ENCODE measurements at places on chromosomes 5 and 9.

GRCh38 chr5:53915120-53915519 is 354.7 kb downstream of the NDUFS4 start:
- DNase-seq: no peak

DNA sequence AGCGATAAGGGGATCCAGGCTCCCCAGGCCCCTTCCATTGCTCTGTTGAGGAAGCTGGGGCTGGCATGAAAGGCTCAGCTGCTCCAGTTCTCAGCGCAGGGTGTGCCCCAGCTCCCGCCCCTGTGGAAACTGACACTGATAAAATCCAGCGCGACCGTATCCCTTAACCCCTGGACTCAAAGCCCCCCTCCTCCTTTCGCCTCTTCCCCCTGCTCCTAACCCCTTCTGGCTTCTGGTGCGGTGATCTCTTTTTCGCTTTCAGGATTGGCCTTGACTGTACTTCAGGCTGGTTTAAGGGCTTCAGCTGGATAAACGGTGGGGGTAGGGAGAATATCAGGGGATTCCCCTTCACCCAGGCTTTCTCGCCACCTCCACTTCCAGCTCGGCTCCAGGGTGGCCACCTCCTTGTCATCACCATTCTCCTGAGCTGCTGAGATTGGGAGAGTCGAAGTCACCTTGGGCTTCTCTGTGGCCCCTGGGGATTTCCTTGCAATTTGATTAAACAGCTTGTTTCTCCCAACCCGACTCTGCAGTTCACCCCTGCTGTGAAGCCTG is 843 bp downstream of the BSPRY start:
- no peak for DNase-seq

DNA sequence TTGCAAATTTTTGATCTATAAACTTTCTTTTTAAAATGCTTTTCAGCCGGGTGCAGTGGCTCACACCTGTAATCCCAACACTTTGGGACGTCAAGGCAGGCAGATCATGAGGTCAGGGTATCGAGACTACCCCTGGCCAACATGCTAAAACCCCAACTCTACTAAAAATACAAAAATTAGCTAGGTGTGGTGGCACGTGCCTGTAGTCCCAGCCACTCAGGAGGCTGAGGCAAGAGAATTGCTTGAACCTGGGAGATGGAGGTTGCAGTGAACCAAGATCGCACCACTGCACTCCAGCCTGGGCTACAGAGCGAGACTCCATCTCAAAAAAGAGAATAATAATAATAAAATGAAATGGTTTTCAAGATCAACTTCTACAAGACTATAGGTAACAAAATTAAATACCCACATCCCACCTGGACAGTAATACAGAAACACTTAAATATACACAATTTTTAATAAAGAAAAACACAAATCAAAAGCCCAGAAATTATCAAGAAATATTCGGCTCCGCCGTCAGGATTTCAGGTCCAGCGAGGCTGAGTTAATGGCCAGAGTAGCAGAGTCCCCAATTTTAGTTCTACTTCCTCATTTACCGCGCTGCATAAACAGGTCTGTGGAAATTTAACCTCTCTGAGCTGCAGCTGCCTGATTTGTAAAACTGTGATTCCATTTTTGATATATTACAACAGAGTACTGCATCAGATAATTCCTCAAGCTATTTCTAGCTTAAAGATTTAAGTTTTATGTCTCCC is 4.0 kb downstream of the TUT7 start:
- no peak for DNase-seq

GRCh38 chr5:110726249-110727024 is at the start of gene TMEM232:
TSS of gene TMEM232 (minus strand) at chr5:110726671. CDS start at chr5:110667352, 59,319 bp downstream.
- peak; percentile 95 for DNase-seq

- DNase-seq: no peak
These were observed 5.4 kb upstream of the CCDC187 start for GRCh38 chr9:136309101-136309801.

DNA sequence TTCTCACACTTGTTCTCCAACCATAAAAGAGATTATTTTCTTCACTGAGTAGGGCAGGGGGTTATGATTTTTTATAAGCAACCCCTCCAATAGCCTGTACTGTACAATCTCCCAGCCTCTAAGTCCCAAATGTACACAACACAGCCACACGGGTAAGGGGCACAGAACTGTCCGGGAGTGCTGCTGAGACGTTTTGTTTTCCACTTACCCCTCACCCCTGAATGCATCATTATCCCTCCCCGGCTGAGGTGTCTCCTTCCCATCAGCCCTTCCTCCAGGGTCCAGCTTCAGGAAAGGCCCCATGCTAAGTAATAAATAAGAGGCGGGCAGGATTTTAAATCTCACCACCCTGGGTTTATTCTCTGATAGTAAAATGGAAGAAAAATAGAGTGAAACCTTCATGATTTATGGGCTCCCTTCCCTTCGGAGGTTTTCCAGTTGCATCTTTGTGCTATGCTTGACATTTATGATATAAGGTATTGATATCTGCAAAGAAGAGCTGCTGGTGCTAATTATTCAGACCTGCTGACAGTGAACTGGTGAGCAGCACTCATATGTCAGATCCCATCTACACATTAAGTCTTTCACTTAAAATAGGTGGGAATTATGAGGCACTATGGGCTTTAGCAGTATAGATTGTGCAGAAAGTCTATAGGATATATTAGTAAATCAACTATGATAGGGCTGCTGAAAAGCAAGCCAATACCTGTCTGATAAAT is 67.2 kb upstream of the MEGF10 start:
- DNase-seq: no peak

GRCh38 chr5:171495122-171495700 is 75.8 kb downstream of the FGF18 start:
- DNase-seq: no peak

GRCh38 chr5:54653956-54654614 is 136.5 kb downstream of the SNX18 start:
- DNase-seq: no peak

DNA sequence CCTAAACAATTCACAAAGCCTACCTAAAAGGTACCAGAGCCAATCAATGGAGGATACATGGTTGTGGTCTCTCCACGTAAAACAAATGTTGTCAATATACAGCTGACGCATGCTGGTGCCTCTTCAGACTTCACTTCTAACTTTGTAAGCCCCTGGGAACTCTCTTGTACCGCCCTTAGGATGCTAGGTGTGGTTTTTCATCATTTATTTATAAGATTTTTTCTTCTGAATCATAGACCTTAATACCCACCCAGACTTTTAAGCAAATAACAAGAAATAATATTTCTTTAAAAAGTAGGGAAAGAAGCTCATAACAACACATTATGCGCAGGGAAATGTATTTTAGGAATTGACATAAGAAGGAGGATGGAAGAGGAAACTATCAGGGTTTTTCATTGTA is 33.0 kb downstream of the SSBP2 start:
- DNase-seq: no peak

DNA sequence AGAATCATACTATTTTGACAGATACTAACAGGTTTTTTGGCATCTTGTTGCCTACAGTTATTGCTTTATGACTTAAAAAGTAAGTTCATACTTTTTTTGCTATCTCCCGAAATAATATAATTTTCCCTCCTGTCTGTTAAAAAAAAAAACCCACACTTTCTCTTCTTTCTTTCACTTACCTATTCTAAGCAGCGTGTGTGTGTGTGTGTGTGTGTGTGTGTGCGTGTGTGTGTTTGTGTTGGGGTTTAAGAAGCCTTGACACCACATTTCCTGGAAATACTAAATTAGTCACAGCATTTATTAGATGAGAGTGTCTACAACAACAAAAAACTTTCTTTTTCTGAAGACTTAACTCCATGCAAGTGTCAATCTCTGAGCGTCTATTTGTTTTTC is 12.4 kb downstream of the TNFAIP8 start:
- DNase-seq: no peak

DNA sequence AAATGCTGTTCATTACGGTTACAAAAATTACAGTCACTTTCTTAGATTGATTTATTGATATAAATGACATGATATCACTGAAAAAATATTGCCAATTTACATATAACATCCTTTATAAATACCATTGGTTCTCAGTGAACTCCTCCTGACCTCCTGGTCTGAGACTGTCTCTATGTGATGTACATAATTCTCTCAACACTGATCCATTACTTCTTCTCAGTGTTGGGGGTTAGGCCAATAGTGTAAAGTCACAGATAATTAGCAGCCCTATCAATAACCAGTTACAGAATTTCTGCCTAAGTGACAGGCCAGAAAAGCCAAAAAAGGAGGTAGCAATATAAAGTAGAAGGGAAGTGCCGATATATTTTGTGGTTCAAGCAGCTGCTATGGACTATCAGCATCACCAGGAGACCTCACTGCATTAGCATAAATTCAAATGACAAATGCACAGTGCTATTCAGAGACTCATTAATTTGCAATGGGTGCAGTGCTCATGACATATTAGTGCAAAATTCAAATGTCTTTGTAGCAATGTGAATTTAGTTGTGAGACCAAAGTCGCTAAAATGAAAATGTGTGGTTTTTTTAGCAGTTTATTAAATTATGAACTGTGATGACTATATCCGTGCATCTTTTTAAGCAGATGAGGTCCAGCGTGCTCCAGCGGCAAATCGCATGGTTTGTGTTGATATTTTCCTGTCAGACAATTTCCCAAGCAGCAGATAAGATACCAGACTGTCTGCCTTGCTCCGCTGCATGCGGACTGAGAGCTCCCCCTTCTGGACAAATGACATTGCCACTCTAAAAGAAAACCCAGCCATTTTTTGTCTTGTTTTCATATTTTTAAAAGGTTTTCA is 144.6 kb downstream of the CETN3 start:
- peak; percentile 69 for DNase-seq

DNA sequence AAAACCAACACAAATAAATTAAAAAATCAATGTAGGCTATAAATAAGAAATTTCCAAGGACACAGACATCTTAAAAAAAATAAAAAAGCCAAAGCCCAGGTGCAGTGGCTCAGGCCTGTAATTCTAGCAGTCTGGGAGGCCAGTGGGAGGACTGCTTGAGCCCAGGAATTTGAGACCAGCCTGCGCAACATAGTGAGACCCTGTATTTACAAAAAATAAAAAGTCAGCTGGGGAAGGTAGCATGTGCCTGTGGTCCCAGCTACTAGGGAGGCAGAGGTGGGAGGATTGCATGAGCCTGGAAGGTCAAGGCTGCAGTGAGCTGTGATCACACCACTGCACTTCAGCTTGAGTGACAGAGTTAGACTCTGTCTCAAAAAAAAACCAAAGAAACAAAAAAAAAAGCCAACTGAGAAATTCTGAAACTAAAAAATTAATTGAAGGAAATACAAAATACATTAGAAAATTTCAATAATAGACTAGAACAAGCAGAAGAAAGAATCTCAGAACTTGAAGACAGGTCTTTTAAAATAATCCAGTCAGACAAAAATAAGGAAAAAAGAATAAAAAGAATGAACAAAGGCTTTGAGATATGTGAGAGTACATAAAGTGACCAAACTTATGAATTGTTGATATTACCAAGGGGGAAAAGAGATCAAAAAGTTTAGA is 149.5 kb upstream of the PANK3 start:
- no peak for DNase-seq

DNA sequence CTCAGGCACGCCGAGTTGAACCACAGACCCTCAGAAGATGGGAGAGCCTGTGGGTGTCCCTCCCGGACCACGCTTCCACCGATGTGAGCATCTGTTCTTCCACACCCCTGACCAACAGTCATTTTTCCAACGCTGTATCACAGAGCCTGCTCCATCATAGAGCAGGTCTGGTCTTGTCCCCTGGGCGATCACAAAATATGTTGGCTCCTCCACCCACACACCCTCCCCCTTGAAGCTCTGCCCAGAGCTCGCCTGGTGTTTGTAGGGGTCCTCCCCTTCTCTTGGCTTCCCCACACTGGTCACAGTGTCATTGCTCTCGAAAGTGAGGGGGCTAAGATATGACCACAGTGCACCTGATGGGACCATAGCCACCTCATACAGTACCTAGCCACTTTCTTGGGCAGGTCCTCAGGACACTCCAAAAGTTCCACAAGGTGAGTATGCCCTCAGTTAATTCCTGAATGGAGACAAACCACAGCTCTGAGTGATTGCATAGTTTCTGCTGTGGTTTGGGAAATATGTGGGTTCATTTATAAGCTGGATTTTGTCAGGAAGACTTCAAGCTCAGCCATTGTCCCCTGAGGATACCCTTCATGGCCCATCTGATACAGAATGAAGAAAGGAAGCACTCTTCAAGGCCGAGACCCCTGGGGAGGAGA is 3.5 kb upstream of the ZNF618 start:
- no peak for DNase-seq

GRCh38 chr9:79796411-79796810 is 224.6 kb downstream of the TLE4 start:
- no peak for DNase-seq

DNA sequence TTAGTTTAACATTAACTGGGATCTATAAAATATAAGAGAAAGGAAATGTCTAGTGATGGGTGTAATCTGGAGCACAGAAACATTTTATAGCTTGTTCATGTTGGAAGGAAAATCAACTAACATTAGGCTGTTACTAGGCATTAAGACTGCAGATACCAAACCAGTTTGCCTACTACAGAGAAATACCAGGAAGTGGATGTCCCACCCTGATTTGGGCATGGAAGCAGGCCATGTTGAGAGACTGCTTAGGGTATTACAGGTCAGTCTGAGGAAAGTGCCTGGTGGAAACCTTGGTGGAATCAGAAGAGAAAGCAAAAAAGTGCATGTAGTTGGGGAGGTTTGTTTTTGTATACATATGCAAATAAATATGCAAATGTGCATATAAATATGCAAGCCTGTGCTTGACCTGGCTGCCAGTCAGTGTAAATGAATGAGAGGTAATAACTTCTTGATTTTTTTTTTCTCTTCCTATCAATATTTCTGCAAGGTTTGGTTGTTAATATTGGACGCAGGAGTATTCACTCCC is 9.6 kb upstream of the CCDC112 start:
- DNase-seq: no peak

- DNase-seq: no peak
These were observed 28.4 kb upstream of the KCNIP1 start for GRCh38 chr5:170475294-170476000.

GRCh38 chr9:37971108-37971459 is 67.2 kb upstream of the SLC25A51 start:
- DNase-seq: no peak

- DNase-seq: no peak
These were observed 78.5 kb downstream of the FOXD1 start for GRCh38 chr5:73370095-73370494.

DNA sequence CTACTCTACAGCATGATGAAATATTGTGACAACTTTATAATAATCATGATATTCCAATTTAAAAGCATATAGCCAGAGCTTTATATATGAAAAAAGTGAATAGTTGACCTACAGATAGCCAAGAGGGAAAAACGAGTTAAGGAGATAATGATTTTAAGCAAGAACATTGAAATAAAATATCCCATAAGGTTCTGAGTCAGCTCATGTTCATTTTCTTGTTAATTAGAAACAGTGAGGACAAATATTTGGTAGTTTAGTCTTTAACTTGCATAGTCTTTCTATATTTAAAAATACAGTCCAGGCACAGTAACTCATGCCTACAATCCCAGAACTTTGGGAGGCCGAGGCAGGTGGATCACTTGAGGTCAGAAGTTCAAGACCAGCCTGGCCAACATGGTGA is 55.8 kb upstream of the CDH6 start:
- DNase-seq: no peak
